SK-MEL-5 (cell line): ENCODE measurements at places on chromosomes 2 and 18. TPM values are rescaled to one million over a fixed set of nuclear protein-coding genes. Genes with fewer than 3 reads are reported as not detected.

DNA sequence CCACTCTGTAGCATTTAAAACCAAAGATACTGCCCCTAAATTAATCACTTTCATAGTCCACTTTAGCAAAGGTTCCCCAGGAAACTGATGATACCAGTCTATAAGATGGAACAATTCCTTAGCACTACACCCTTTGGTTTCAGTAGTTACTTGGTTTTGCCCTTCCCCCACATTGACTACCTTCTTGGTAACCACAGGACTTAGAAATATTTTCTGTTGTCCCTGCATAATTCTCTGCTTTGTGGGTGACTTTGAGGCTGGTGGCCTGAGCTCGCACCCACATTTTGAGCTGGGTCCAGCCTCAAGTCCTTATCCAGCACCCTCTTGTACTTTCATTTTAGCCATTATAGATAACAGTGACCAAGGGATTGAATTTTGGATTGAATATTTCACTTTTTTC, 23.1 kb downstream of the ELP2 start:
- DNase-seq = no peak

GRCh38 chr2:125397535-125398251, 1258.3 kb upstream of the GYPC start:
- no peak for DNase-seq

DNA sequence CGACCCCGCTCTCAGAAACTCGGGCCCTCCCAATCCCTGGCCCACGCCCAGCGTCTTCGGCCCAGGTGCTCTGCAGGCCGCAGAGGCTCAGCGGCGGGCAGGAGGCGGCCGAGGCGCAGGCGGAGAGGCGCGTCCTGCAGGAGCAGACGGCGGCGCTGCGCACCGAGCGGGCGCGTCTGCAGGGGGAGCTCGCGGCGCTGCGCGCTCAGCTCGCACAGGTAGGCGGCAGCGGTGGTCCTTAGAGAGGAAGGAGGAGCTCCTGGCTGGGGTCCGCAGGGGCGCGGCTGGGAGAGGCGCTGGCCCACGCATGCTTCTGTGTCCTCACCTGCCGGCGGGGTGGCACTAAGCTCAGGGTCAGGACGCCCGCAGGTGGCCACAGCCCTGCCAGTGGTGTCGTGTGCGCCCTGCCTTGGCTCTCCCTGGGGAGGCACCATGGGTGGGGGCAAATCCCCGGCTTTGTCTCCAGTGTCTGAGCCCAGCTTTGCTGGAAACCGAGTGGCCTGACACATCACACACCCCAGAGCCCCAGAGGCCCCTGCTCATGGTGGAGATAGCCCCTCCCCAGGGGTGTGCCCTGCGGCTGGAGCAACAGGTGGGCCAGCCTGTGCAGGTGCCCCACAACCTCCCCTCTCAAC, 14.9 kb upstream of the SNED1 start:
- peak; percentile 20 for DNase-seq

GRCh38 chr18:59052965-59053820, 86.5 kb upstream of the SEC11C start:
- DNase-seq = no peak

DNA sequence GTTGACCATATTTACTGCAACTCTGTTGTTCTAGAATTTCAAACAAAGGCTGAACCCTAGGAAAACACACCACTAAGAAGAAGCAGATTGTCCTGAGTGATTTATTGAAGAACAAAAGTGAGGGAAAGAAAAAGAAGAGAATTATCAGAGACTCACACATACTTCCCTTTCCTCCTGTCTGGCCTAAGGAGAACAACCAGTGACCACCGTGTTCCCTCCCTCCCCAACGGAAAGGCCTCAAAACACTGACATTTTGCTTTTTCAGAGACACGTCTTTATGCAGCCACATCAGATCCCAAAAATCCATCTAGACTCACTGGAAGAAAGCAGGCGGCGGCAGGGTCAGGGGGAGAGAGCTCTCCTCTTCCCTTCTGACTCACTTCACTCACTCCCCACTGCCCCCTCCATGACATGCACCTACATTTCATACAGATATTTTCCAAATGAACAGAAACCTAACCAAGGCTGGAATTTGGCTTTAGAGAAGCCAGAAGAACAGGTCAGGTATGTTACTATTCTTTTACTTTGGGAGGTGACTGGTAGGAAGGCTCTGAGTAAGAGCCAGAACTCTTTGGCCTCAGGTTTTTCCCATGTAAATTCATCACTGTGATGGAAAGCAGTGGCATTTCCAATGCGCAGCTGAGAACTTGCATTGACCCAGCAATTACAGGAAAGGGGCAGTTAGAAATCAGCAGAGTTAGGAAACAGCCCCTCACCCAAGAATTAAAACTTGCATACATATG, 169.9 kb downstream of the BCL11A start:
- no peak for DNase-seq

The DCAF17 gene
- 14.6 and 17.6 TPM in 2 replicates for total RNA-seq

The ERBB4 gene
- total RNA-seq = 0.32 and 0.75 TPM in 2 replicates

The INSIG2 gene
- total RNA-seq = 3.8 and 4.6 TPM in 2 replicates
